ENCODE measurements at places on chromosomes 6 and 20.

GRCh38 chr20:41300383-41300782, 17.1 kb downstream of the ZHX3 start:
- no peak for DNase-seq

GRCh38 chr6:44315516-44315915, 2.4 kb upstream of the AARS2 start:
- no peak for DNase-seq

- no peak for DNase-seq
These were observed 108.7 kb downstream of the FOXA2 start for GRCh38 chr20:22475662-22476061.

- no peak for DNase-seq
These were observed 164.0 kb downstream of the GMDS start for GRCh38 chr6:2081155-2082138.

- no peak for DNase-seq
These were observed 71.9 kb upstream of the RREB1 start for GRCh38 chr6:7035837-7036249.

GRCh38 chr6:465531-466348, 74.2 kb downstream of the IRF4 start:
- DNase-seq = no peak

- DNase-seq = no peak
These were observed 373.8 kb upstream of the JAG1 start for GRCh38 chr20:11047559-11047958.

DNA sequence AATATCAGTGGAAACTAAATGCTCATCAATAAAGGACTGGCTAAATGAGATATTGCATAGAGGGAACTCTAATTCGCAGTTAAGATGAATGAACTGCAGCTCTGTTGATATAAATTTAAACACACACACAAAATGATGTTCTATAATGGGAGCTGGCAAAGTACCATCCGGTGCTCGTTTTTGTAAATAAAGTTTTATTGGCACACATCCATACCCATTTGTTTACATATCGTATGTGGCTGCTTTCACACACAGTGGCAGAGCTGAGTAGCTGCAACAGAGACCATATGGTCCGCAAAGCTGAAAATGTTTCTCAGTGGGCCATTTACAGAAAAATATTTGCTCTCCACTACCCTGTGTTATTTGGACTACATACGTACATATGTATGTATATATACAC, 120.7 kb downstream of the EDN3 start:
- no peak for DNase-seq

- DNase-seq = no peak
These were observed 49.0 kb downstream of the COL19A1 start for GRCh38 chr6:69915346-69915745.

DNA sequence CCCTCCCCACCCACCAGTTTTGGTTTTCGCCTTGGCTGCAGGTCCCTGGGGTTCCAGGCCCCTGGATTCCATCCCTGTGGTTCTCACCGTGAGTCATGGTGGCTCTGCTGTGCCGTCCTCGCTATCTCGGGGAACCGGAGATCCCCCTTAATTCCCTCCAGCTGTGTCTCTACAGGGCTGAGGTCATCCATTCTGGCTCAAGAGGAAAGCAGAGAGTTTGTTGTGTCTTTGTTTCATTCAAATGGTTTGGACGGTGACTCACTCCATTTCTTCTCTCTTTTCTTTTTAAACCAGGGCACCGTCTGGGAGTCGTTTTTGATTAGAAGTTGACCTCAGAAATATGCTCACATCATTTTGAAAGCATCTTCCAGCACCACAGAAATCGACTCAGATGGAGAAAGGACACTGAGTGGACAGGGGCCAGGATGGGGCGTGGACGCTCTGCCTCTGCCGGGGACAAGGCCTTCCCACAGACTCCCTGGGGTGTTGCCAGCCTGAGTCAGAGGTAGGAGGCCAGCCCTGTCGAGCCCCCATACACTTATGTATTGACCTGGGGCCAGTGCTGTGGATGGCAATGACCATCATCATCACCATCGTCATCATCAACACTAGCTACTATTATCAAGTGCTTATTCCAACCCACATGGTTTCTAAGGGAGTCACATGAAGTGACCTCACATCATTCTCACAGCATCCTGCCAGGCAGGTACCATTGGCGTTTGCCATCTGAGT, 176.2 kb downstream of the NFATC2 start:
- DNase-seq = no peak

DNA sequence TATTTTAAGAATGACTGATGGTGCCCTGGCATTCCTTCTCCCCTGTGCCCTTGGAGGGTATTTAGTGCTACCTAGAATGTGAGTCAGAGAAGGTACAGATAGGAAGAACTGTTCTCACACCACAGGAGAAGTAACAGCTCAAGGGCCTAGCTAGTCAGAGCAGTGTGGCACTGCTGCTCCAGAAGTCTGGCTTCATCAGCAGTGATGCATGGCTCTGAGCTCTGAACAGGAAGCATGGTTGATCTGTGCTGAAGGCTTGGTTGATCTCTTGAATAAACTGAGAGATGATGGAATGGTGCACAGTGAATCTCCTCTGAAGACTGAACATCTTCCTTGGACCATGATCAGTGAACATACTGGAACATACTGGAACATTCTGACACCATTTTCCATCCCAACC, 425.3 kb upstream of the SLC35B3 start:
- no peak for DNase-seq

DNA sequence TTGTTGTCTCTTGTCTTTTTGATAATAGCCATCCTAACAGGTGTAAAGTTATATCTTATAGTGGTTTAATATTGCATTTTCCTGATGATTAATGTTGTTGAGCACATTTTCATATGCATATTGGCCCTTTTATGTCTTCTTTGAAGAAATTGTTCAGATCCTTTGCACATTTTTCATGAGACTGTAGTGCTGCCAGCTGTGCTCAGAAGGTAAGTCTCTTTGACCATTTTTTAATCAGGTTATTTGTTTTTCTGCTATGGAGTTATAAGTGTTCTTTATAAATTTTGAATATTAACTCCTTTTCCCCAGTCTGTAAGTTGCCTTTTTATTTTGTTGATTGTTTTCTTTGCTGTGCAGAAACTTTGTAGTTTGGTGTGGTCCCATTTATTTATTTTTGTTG, 55.8 kb upstream of the ZNF184 start:
- no peak for DNase-seq

DNA sequence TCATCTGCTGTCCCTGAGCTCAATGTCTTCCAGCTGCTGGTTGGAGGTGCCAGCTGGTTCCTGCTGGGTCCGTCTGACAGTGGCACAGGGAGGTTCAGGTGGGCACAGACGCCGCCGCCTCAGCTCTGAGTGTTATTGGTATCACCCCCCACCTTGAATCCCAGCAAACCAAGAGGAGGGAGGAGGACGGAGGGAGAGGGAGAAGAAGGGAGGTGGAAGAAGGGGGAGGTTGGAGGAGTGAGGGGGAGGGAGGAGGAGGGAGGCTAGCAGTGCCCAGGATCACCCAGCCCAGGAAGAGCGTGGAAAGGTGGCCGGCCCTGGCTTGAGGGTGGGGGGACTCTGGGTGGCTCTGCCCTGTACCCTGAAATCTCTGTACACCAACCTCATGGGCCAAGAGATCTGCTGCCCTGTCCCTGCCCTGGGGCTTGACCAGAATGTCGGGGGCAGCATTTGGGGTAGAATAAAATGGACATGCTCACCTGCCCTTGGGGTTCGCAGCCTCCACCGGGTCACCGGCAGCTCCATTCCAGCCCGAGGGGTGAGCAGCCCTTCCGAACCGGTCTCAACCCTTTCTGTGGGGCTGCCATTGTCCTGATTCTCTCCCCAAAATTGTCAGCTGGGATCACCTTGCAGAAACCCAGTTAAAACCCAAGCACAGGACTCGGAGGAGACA, 17.1 kb downstream of the NTSR1 start:
- no peak for DNase-seq

GRCh38 chr6:36104836-36105235, 25.5 kb upstream of the MAPK13 start:
- no peak for DNase-seq

GRCh38 chr6:105825210-105825609, 260.9 kb upstream of the PRDM1 start:
- no peak for DNase-seq

DNA sequence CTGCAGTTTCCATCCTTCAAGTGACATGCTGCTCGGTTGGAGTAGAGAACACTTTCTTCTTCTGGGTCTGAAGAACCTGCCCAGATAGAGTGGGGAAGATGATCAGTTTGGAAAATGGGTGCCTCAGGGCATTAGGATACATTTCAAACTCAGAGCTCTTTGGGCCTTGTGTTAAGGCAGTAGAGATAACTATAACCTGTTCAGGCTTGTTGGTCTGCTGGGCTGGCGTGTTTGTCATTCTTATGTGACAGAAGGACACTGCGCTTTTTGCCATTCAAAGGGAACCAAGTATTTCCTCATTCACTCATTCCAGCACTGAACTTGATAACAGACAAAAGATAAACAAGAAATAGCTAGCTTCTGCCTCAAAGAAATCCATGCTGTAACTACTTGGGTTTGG, 3.8 kb downstream of the TOMM34 start:
- no peak for DNase-seq

DNA sequence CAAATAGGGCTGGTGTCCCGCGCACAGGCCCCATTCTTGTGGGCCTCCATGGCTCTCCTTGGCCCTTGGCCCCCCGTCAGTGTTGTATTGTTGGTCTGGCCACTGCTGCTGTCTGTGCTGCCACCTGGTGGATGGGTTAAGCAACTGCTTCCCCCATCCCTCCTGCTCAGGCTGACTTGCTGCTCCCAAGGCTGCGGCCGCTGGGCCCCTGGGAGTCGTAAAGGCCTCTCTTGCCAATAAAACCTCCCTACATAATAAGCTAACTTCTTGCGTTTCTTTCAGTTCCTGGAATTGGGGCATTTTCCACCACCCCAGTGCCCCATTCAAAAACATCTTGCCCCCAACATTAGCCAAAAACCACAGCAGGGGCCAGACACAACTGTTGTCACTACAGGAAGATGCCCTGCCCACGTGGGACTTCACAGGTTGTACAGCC, 27.1 kb downstream of the CD83 start:
- DNase-seq = peak; percentile 69

DNA sequence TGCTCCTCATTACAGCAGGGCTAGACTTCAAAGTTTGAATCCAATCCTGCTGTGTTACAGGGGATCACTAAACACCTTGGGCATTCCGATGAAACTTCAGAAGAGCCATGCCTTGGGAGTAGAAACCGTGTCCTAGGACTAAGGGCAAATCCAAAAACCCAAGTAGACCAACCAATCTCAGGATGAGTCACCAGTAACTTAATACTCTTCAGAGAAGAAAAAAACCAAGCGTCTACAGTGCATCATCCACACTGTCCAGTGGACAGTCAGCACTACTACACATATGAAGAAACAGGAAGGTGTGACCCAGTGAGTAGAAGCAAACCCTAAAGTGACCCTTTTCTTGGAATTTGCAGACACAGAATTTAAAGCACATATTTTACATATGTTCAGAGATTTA, 39.5 kb upstream of the VAPB start:
- DNase-seq = no peak

DNA sequence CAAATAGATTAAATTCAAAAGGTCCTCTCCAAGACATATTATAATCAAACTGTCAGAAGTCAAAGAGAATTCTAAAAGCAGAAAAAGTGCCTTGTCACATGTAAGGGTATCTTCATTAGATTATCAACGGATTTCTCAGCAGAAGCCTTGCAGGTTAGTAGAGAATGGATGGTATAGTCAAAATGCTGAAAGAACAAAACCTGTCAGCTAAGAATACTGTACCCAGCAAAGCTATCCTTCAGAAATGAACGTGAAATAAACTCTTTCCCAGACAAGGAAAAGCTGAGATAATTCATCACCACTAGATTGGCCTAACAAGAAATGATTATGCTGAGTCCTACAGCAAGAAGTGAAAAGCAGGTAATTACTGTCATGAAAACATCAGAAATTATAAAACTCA, 92.9 kb downstream of the STXBP5 start:
- DNase-seq = no peak

GRCh38 chr6:157380458-157380778, 572 bp upstream of the ZDHHC14 start:
- DNase-seq = no peak

- no peak for DNase-seq
These were observed 104.9 kb upstream of the SLC22A23 start for GRCh38 chr6:3561725-3562124.

GRCh38 chr6:12656906-12657305, 59.7 kb upstream of the PHACTR1 start:
- no peak for DNase-seq

DNA sequence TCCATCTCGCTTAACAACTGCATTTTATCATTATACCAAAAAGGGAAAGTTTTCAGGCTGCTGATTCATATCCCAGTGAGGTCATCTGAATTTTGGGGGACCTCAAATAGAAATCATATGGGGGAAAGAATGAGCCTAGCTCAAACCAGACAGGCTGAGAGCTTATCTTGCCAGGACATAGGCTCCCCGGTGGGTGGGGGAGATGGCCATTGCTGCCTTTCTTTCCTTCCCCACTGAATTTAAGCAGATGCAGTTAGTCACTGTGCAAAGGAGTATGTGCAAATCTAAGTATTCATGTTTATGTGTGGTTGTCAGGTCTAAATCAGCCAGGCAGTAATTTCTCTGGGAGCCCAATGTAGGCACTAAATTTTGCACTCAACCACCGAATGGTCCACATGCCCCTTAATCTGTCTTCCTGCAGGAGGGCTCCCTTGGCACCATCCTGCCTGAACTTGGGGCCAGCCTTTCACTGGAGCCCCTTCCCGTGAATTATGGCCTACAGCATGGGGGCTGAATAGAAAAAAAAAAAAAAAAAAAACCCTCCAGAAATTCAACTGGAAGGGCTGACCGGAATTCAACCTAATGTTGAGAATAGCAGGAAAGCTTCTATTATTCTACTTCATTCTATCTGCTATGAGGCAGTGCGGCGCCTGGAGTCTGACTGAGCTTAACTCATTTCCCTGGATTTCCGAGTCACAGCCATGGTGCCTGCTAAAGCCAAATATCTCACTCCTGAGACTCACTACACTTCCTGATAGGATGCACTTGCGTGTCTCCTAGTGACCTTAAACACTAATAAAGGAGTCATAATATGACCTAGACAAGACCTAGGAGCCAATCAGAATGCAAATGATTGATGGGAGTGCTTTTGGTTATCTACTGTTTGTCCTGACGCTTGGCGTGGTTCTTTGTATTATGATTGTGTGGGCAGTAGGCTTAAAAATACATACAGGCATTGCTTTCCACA, 161.5 kb upstream of the HEY2 start:
- DNase-seq = no peak

DNA sequence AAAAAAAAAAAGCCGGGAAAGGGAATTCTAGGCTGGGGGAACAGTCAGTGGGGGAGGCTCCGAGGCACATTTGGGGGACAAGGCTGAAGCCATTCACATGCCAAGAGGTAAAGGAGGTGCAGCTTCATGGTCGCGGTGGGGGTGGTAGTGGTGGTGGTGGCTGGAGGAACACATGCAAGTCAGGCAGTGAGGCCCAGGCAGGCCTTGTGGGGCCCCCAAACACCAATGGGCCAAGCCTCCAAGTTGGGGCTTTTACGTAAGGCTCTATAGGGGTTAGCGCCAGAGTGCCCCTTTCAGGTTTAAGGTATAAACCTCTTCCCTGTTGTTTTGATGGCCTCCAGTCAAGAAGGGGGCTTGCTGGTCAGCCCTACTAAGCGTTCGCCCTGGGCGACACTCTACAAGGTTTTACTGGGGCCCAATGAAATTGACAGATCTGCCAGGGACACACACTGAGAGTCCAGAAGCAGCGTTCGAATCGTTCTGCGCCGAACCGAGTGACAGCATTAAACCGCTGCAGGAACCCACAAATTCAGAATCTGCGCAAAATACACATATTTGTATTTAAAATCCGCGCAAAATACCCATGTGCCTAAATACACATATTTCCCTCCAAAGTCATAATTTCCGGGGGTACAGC, 818 bp upstream of the AP5S1 start:
- DNase-seq = no peak

Measured in activated CD4-positive, alpha-beta T cell treated with anti-CD3 and anti-CD28 coated beads, Interleukin-2, amount 50 U/mL, for 1 hour (primary cell).